ENCODE measurements at places on chromosomes 3 and 15.
A peak's percentile ranks its signal among the peaks of the same experiment; 100 is the strongest.

- no peak for DNase-seq
Measured at GRCh38 chr3:141095546-141095937, 44.4 kb downstream of the SPSB4 start.

DNA sequence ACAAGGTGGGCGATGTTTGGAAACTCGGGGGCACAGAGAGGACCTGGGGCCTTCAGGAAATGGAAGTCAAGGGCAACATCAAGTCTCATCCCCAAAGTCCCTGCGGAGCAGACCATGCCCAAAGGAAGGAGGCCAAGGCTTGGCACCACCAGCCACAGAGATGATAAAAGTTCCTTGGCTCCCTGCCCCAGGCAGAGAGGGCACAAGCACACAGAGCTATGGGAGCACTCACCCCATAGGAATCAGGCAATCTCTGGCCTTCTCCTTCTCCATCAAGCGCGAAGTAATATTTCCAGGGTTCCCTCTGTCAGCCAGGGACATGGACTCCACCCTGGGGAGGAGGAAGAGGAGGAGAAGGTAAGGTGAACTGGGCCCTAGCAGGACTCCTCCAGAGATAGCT is 7.9 kb downstream of the ACAA1 start:
- DNase-seq: no peak

GRCh38 chr15:25972141-25972675 is 109.1 kb upstream of the ATP10A start:
- DNase-seq: no peak

DNA sequence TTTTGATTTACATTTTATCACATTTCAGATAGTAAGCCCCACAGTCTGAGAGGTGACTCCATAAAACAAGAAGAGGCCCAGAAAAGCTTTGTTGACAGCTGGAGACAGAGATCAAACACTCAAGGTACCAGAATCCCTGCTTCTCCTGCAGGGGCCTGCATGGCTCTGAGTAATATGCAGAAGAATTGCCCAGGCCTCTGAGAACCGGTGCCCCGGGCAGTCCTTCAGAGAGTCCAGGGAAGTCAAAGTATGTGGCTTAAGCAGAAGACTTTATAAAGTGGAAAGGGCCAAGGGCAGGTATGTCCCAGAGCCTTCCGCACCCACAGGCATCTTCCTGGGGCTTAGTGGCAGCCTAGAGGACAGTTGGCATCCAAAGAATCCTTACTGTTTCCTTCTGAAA is 12.8 kb downstream of the ATRIP start:
- no peak for DNase-seq

- no peak for DNase-seq
Measured at GRCh38 chr3:147589016-147589415, 179.9 kb downstream of the ZIC1 start.

DNA sequence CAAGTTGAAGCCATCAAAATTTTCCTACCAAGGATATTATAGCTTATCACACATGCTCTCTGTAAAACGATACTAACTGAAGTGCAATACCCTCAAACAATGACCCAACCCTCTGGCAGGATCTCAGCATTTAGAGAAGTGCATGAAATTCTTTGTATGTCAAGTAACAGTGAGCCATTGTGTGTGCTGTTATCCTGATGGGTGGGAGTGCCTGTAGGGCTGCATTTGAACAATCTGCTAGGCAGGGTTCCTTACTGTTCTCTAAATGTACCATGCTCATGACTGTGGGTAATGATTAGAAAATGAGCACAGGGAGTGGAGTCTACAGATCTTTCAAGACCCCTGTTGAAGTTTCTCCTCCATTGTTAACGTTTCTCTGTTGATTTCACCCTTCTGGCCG is 398.1 kb downstream of the NSUN3 start:
- DNase-seq: no peak

DNA sequence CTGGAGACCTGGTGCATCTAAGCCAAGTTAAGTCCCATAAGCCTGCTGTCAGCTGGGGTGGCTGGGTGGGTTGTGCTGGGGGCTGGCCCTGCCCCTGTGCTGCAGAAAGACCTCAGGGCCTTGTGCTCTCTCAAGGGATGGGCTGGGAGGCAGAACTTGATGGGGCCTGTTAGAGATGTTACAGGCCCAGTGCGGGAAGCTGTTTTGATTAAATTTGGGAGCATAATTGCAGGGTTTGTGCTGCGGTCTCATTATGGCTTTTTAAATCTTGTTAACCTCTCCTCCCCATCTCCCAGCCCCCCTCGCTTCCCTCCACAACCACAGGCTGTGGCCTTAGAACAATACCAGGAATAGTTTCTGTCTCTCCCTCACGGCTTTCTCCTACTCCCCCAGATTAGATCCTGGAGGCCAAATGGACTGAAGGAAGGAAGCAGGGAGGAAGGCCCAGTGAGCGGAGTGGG is 87.6 kb upstream of the TLE3 start:
- no peak for DNase-seq

DNA sequence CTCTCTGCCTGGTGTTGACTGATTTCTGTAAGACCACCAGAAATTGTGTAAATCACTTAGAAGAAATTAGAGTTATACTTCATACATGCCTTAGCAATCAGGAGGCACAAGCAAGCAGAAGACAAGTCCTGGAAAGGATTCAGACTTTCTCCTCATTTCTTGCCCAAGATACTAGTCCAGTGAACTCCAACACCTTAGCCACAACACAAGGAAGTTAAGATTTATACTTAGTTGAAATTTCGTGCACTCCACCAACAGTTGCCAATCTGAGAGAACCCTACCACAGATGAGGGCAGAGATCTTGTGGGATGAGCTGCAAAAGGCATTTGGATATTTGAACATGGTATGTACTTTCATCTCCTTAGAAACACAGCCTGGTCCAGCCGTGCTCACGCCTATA is 2.3 kb downstream of the P3H2 start:
- DNase-seq: no peak

DNA sequence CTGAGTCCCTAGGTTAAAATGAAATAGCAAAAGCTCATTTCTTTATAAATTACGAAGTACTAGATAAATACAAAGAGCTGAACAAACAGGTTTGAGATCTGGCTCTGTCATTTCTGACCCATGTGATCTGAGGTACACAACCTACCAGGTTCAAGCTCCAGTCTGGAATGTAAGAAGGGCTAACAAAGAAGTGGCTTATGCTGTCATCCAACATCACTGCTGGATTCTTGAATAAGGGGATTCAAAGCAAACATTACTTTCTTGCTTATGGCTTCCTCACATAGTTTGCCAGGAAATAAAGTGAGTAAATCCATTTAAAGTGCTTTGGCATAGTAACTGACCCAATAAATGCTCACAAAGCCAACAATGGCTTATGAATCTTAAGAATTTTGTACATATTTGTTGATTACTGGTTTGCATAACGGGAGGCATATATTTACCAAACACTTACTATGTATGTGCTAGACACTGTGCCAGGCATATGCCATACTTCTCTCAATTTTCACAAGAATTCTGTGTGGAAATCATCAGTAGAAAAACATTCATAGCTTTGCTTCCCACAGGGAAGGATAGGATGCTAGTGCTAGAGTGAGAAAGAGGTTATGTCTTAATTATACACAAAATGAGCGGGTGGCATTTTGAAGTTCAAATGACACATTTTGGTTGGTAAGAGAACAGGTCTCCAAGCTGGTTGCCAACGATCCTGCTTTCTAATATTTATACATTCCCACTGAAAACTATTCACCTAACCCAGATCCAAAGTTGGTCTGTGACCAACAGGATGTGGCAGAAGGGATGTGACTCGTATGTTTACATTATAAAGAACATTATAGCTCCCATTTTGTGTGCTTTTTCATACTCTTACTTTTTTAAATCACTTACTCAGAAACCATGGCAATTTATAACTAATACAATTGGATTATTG is 38.7 kb upstream of the CSPG5 start:
- DNase-seq: no peak

- no peak for DNase-seq
Measured at GRCh38 chr3:65583188-65583587, 455.5 kb downstream of the MAGI1 start.

GRCh38 chr3:16810593-16811367 is 74.0 kb upstream of the PLCL2 start:
- no peak for DNase-seq

DNA sequence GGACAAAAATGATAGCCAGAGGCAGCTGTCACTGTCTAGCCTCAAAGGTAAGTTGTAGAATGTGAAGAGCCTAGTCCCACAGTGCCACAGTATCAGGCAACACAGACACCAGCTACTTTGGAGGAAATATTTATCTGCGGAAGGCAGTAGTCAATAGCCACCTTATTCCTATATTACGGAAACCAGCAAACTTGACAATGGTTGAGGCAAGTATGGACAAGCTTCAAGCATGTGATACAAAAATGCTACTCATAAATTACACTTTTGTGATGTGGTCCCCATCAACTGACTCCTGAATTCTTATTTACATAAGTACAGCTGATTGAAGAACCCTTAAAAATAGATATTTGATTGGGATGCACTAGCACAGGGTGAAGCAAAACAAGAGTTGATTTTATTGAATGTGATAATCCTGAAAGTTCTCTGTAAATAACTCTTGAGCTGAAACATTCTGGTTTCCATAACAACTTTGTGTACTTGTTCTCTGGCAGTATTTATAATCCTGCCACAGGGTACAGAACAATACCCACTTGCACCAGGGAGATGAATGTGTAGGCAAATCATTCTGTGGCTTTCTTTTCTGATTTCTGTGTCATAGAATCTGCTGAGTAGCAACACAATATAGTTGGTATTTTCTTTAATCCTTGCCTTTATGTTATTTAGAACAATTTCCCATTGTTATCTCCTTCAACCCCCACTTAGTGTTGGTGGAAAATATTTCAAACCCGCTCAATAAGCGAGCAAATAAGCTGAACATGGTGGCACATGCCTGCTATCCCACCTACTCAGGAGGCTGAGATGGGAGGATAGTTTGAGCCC is at the start of gene ANKUB1:
Gene ANKUB1, minus strand, starts transcription at position 103 of the 819 bp plus-strand sequence. CDS start 188 bp downstream, outside the sequence.
- no peak for DNase-seq

- no peak for DNase-seq
Measured at GRCh38 chr3:11146773-11147660, 7.3 kb upstream of the HRH1 start.

GRCh38 chr15:77464129-77464865 is 43.6 kb downstream of the HMG20A start:
- DNase-seq: no peak

GRCh38 chr15:69556344-69556743 is 103.7 kb downstream of the RPLP1 start:
- DNase-seq: no peak

DNA sequence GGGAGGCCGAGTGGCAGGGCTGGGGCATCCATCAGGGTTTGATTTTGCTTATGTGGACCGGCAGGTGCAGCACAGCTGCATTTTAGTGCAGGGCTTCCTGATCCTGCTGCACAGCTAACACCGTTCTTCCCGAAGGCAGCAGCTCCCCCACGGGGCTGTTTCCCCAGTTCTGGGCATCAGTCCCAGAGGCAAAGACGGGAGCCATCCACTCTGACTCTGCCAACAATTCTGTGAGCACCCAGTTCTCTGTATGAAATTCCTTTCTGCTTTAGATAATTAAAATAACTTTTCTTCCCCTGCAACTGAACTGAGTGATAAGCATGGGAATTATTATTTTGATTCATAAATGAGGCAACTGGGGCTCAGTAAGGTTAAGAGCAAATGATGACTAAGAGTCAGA is 262.9 kb upstream of the ATP10A start:
- DNase-seq: no peak

- DNase-seq: no peak
Measured at GRCh38 chr3:31116651-31117050, 222.2 kb upstream of the GADL1 start.

DNA sequence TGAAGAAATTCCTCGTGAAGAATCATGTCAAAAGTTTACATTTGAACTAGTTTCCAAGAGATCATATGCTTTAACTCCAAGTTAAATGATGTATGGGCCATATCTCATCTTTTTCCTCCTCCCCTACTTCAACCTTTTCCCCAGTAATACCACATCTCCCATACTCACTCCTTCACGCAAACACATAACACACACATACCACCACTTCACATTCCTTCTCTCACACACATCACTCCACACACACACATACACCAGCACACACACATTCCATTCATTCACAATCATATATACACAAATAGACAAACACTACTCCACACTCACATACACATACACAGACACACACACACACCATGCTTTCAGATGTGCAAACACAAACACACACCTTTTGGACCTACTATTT is 769.0 kb upstream of the NR2F2 start:
- DNase-seq: no peak

- DNase-seq: no peak
Measured at GRCh38 chr3:50163572-50164455, 8.7 kb downstream of the SEMA3F start.

DNA sequence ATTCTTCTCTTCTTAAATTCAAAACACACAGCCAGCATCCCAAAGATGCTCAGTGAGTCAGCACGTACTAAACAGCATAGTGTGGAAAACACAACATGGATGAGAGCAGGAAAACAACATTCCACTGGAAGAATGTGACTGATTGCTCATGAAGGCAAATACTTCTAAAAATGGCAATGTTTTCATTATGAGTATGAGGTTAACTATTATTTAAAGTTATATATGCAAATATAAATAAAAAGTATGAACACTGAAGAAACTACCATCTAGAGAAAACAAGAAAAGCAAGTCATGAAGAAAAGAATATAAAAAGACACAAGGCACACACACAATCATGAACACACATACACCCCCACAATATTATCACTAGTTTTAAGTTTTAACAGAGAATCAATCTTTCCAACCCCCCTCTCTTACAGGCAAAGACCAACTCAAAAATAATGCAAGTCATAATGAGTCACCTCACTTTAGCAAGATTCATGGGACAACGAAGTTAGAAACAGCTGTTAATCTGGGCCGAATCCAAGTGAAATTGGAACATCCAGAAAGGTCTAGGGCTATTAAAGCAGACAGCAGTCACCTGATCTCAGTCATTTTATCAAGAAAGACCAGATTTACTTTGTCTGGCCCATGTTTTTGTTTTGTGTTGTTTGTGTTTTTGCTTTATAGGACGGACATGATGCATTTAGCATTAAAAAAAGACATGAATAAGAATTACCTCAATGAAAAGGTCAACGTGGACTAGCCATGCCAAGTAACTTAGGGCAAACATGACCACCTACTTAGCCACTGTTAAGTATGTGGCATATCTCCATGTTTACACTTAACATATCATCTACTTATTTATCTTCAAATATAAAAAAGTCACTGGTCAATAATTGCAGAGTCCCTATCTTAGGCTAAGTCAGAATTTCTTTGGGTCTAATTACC is 18.1 kb downstream of the GBE1 start:
- DNase-seq: peak; percentile 59

GRCh38 chr3:42229942-42230688 is 35.9 kb downstream of the CCK start:
- peak; percentile 43 for DNase-seq

DNA sequence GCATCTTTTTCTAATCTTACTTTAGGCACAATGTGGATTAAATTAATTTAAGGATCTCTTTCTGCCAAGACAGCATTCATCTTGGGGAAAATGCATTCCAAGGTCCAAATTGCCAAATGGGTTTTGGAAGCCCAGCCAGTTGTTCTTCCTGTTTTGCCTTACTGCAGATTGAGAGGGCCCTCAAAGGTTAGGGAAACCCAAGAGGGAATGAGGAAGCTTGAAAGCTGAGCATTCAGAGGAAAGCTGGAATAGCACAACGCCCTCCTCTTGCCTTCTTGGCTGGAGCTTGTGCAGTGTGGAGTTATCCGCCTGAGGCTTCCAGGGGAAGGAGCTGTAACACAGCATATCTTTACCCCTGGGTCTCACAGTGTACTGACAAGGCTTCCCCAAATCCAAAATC is 18.2 kb upstream of the SACM1L start:
- DNase-seq: peak; percentile 35

- no peak for DNase-seq
Measured at GRCh38 chr3:85740561-85740960, 781.8 kb downstream of the CADM2 start.

All from suppressor macrophage (primary cell).